Stimulated activated CD4-positive, alpha-beta T cell treated with anti-CD3 and anti-CD28 coated beads, Interleukin-15, amount 100 ng/mL, for 1 hour (primary cell): ENCODE measurements at places on chromosomes 12 and 14.

GRCh38 chr12:1132311-1132710 lies 141.3 kb downstream of the ERC1 start:
- DNase-seq: no peak

DNA sequence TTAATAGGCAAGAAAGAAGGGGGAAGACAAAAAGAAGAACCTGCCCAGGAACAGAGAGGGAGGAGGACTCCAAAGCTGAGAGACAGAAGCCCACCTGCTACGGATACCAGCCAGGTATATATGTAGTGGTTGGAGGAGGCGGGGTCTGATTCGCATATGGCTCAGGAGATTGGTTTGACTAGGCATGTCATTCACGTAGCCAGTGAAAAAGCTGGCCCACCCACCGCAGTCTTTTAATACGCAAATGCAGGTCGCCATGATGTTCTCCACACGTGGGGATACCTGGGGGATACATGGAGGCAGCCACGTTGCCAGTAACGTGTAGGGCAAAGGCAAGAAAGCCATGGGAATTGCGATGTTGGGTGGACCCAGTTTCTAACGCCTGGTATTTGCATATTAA lies 73.2 kb downstream of the NTS start:
- DNase-seq: no peak

- no peak for DNase-seq
Measured at GRCh38 chr14:94391281-94391975, 3.0 kb upstream of the SERPINA1 start.

DNA sequence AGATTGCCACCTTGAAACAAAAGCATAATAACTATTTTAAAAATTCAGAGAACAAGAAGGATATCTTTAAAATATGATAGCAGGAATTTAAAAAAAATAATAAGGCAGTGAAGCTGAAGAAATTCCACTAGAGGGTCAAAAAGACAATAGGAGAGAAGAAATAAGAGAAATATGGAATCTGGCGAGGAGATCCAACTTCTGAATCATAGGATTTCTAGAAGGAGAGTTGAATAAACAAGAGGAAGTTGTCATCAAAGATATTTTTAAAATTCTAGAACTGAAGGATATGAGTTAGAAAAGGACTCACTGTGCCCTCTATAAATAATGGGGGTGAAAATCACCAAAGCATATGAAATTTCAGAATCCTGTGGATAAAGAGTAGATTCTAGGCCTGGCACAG lies 26.8 kb upstream of the TOMM20L start:
- no peak for DNase-seq
